GM04504 (cell line): ENCODE measurements at places on chromosomes 7 and 10.

DNA sequence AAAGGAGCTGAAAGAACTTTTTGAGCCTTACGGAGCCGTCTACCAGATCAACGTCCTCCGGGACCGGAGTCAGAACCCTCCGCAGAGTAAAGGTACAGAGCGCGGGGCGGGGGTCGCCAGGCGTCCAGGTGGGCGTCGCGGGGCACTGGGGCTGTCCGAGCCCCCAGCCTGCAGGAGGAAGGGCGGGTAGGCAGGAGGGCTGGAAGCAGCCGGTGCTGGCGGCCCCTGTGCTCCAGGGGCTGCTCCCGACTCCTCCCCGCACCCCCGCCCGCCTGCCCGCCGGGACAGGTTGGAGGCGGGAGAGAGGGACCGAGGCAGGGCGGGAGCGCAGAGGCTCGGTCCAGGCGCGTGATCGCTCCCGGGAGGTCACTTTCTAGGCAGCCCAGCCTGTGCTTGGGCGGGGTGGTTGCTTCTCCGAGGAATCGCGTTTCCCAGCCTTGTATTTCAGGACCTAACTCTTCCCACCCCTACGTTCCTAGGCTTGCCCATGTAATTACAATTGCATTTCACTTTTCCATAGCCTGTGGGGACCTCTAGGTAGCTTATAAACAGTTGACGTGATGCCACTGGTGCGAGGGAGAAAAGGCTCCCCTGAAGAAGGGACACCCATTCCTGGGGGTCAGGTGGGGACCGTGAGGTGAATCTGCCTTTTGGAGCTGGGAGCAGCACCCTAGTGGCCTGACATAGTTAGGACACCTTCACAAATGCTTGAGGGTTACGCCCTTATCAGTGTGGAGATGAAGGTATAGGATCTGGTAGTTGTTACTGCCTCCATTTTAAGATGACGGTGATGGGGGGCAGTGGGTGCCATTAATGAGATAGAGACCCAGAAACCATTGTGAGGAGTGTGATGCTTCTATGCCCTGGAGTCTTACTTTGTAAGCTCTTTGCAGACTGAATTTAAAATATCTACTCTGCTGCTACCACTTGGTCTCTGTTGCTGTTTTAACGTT lies 148.2 kb downstream of the CELF2 start:
- DNase-seq = no peak

GRCh38 chr10:10824591-10825148 lies 193.0 kb upstream of the CELF2 start:
- no peak for DNase-seq

GRCh38 chr7:156026603-156027002 lies 214.3 kb upstream of the SHH start:
- DNase-seq = no peak

- DNase-seq = no peak
Observed at GRCh38 chr7:117728890-117729624, 144.2 kb downstream of the CTTNBP2 start.

- DNase-seq = no peak
Observed at GRCh38 chr10:59020502-59020901, 155.9 kb upstream of the PHYHIPL start.

DNA sequence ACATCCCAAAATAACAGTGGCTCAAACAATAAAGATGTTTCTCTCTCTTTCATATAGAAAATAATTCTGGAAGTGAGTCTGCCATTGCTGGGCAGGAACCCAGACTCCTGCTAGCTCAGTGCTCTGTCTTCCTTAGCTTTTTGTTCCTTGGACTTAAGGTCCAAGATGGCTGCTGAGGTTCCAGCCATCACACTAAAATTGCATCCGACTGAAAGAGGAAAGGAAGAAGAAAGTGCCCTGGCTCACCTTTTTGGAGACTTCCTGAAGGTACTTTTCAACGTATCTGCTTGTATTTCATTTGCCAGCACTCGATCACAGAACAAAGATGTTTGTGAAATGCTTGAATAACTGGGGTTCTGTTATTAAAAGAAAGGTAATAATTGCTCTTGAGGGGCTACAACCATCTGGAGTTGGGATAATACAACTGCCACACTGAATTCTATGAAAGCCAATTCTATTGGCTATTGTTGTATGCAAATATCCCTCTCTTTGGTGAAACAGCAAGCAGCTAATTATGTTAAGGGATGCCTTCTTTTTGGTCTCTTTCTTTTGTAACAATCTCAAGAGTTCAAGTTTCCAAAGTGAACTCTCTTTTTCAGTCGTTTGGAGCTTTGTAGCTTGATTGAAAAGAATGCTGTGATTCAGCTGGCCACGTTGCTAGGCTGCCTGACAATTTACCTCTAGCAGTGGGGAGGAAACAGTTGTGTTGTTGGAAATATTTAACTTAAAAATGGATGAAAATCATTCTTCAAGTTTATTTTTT lies 83.9 kb downstream of the BAMBI start:
- no peak for DNase-seq

GRCh38 chr7:2033586-2034135 lies 199.1 kb downstream of the MAD1L1 start:
- DNase-seq = no peak

GRCh38 chr7:43649755-43650274 lies 66.9 kb downstream of the STK17A start:
- DNase-seq = no peak

DNA sequence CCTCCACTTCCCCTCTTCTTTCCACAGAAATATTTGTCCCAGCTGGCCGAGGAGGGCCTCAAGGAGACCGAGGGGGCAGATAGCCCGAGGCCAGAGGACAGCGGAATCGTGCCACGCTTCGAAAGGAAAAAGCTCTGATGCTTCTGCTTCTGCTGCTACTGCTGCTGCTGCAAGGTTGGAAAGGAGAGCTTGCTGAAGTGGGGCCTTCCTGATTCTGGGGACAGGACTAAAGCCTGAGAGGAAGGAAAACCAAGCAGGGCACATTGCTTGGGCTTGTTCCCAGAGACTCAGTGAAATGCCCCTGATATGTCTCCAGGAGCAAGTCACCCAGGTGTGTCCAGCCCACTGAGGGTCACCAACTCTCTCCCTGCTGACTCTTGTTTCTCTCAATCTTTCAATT lies 35.9 kb upstream of the PDCD4 start:
- DNase-seq = no peak
